ENCODE measurements at places on chromosomes 4 and X. TPM values are rescaled to one million over a fixed set of nuclear protein-coding genes. Genes with fewer than 3 reads are reported as not detected.
A peak's percentile ranks its signal among the peaks of the same experiment; 100 is the strongest.

GRCh38 chr4:76960014-76960413 lies 10.5 kb downstream of the SEPTIN11 start:
- DNase-seq, result no peak

DNA sequence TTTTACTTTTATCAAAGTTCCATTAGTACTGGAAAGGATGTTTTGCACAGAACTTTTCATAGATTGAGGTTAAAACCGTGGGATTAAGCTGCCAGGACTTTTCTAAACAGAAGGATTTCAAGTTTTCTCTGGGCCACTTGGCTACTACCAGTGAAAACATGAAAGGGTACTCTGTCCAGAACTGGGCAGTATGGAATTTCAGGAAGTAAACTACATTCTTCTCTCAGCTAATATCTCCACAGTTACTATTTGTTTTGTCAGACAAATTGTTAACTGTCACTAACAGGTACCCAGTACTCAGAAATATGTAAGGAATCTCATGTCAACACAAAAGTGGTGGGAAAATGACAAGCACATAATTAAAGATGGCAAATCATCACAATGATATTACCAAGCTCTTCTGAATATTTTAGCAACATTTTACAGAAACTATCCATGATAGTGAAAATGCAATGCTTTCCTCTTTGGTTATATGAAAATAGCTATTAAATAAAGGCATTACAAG lies 454.4 kb downstream of the C4orf33 start:
- no peak for DNase-seq

DNA sequence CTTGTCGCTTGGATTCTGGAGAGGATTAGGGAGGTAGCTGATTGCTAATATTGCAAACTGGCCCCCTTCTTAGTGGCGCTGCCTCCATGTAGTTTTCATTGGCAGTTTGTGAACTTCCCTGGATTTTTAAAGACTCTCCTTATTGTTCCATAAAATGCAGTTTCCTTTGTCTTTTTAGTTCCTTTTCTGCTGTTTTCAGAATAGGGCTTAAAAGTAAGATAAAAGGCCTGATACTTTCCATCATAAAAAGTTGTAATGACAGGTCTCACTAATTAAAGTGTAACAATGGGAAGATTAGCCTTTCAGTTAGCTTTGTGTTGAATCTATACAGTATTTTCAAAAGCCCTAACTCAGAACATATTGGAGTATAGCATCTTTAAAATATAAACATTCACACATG lies 21.2 kb downstream of the ZIC3 start:
- no peak for DNase-seq

DNA sequence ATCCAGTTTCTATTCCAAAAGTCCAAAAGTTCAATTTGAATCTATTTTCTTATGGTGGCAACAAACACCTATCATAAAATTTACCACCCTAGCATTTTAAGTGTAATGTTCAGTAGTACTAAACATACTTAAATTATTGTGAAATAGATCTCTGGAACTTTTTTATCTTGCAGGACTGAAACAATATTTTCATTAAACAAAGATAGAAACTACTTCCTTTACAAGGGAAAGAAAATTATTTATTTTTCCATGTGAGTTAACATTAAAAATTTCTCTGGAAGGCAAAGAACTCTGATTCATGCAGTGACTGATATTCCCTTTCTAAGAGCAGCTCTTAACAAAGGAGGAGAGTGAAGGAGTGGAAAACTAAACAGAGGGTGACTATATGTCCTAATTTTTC lies 40.2 kb downstream of the ADH7 start:
- DNase-seq, result peak; percentile 82

DNA sequence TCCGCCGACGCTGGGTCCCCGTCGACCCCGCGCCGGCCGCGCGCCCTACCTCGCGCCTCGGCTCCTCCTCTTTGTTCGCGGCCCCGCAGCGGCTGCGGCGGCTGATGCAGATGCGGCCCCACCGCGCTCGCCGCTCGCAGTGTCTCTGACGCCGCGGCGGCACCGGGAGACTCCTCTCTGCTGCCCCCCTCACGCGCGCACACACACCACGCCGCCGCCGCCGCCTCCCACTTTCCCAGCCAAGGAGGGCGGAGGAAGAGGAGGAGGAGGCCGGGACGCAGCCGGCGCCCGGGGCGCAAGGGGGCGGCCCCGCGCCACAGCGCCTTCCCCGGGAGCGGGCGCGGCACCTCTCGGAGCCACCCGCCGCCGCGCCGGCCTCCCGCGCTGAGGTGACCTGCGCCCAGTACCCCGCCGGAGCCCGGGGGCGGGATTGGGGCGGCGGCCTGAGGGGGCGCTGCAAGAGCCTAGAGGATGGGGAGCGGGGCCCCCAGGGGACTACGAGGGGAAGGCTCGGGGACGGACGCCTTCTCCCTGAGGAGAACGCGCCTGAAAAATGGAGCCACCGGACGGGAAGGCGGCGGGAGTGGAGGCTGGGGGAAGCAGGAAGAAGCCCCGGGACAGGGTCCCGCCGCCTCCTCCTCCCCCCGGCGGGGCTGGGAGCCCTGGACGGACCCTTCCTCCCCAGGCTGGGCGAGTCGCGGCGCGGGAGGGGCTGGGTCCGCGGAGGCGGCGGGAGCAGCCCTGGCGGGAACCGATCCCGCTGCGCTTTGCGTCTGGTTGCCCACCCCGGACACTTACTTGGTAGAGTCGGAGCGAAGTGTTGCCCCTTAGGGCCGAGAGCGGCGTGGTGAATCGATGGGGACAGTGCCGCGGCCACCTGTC lies at the start of gene SH3RF1:
SH3RF1 (minus strand) TSS at position 147 of the 882 bp plus-strand sequence. CDS start 1,744 bp downstream, outside the sequence.
- peak; percentile 80 for DNase-seq

- DNase-seq, result peak; percentile 81
Measured at GRCh38 chr4:10273030-10273429, 156.4 kb upstream of the WDR1 start.

- peak; percentile 41 for DNase-seq
Measured at GRCh38 chr4:2963966-2964471, 648 bp downstream of the GRK4 start.

DNA sequence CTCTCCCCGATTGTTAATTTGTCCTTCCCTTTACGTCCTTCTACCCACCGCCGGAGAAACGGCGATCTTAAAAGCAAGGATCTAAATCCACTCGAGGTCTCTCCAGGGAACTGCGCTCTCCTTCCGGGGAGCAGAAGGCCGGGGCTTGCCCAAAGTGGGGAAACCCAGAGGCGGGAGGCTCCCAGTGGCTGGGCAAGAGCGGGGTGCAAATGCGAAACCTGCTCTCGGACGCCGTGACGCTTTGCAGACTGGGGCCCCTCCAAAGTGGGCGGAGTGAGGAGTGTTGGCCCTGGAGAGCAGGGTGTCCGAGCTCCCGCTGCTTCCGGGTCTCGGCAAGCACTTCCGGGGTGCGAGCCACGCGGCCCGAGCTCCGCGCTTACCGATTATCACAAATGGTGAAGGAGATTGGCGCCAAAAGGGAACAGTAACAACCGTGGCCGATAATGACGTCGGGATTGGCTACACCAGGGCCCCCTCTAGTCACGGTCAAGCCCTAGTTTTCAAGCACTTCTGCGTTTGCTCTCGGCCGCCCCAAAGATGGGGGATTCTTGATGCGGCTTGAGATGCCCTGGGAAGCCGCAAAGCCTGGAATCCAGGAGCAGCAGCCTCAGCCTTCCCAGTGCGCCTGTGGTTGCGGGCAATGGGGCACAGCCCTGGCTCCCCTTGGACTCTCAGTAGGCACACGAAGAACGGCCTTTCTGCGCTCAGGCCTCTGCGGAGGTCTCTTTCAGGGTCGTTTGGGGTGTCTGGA lies 29.0 kb downstream of the HAND2 start:
- DNase-seq, result no peak

GRCh38 chr4:15755321-15756155 lies 22.6 kb upstream of the CD38 start:
- DNase-seq, result peak; percentile 53

GRCh38 chr4:95363559-95363925 lies 185.2 kb downstream of the UNC5C start:
- DNase-seq, result no peak

GRCh38 chr4:17134565-17134964 lies 236.1 kb upstream of the LDB2 start:
- peak; percentile 17 for DNase-seq

DNA sequence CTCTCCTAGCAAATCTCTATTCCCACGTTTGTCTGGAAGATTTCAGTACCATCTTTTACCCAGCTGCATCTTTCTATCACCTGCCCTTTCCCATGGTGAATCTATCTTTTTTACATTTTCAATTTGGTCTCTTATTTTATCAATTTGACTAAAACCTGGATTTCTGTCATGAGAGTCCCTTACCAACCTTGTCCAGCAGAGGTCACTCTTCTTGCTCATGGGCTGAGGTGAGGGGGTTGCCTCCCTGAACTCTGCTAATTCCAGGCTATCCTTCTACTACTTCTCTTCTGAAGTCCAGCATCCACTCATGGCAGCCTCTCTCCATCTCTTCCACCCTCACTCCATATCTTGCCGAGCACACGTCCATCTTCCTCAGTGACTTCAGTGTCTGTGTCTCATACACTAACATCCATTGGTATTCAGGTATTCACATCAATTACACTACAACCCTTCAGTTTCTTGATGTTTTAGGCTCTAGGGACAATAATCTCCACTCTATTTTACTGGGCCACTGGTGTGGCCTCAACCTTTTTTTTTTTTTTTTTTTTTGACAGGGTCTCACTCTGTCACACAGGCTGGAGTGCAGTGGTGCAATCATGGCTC lies 17.8 kb upstream of the ZNF827 start:
- DNase-seq, result peak; percentile 43

DNA sequence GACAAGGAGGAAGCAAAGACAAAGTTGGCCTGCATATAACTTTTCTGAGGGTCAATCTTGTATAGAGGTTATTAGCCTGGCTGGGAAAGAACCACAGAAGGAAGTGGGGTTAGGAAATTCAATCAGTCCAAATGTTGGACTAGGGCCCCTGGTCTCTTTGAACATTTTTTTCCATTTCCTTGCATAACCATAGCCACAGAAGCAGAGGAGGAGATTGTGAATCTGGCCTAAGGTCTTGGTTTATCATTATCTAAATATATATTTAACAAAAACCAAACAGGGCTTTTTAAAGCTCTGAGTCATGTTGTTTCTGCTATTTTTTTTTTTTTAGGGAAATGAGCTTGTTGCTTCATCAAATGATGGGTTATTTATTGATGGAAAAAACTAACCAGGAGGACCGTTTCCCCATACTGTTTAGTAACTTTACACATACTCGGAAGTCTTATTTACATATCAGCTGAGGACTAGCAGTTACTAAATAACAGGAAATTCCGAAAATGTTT lies 97.7 kb upstream of the ACSL4 start:
- DNase-seq, result peak; percentile 77

- no peak for DNase-seq
Measured at GRCh38 chrX:44480591-44480990, 62.1 kb downstream of the FUNDC1 start.

DNA sequence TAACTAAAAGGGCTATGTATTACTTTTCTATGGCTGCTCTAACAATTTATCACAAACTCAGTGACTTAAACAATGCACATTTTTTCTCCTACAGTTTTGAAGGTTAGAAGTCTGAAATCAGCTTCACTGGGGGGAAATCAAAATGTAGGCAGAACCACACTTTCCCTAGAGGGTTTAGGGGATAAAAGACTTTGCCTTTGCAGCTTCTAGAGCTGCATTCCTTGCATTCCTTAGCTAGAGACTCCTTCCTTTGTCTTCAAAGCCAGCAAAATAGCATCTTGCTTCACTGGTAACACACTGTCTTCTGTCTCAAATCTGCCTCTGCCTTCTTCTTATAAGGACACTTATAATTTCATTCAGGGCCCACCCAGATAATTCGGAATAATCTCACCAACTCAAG lies 152.4 kb upstream of the SPIN4 start:
- DNase-seq, result peak; percentile 55

GRCh38 chr4:100414016-100414790 lies 103.6 kb downstream of the EMCN start:
- peak; percentile 65 for DNase-seq

DNA sequence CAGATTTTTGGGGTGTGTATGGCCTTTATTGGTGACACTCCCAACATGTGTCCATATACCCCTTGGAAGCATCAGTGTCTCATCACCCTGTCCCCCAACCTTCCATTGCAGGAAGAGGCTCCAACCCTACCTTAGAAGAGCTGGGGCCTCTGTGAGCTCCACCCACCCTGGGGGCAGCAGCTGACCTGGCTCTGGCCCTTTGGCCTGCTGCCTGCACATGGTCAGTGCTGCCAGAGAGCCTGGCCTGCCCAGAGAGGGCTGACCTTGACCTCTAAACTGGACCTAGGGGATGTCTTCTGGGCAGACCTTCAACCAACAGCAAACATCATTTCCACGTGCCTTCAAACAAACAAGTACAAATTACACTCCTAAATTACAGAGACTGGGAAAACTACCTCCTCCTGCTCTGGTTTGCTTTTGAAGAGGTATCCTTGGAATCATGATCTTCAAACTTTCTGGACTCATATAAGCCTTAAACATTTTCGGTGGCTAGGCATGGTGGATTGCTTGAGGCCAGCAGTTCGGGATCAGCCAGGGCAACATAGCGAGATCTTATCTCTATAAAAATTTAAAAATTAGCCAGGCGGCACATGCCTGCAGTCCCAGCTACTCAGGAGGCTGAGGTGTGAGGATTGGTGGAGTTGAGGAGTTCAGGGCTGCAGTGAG lies 27.3 kb upstream of the KIAA0232 start:
- no peak for DNase-seq

- DNase-seq, result no peak
Measured at GRCh38 chrX:132831336-132831973, 127.0 kb downstream of the HS6ST2 start.

- no peak for DNase-seq
Measured at GRCh38 chrX:110684653-110685052, 111.0 kb downstream of the CHRDL1 start.

DNA sequence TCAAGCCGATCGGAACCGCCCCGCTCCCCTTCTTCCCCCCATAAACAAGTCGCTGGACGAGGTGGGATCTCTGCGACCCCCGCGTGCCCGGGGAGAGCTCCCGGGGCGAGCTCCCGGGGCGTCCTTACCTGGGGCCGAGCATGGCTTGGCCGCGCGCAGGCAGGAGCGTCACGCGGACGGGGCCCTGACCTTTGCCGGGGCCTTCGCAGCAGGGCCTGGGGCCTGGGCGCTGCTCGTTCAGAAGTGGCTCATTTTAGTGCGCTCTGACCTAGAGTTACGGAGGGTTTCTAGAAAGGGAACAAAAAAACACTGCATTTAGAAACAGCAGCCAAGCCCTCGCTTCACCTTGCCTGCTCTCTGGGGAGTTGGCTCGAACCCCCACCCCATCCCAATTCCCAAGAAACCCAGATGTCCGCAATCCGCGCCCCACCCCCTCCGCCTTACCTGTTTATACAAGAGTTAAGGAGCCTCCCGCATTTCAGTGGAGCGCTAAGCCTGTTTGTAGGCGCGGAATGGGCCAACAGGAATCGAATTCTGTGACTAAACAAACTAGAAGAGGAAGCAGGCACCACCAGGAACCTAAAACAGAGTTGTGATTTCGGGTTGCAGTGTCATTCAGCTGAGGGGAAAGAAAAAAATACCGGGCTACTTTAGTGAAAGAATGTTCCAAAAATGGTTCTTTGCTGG lies 814 bp upstream of the RBM47 start:
- DNase-seq, result no peak

- no peak for DNase-seq
Measured at GRCh38 chr4:47715716-47716416, 122.0 kb downstream of the CORIN start.

Gene ZNF595
- 11.0 TPM for total RNA-seq

Gene SYNPO2
- total RNA-seq, result 3.4 TPM

Gene GPR82
- not detected for total RNA-seq

Gene MAGEB6
- not detected for total RNA-seq

Gene NOCT
- total RNA-seq, result 8.3 TPM

Gene IL13RA2
- total RNA-seq, result 213 TPM

Gene BTC
- not detected for total RNA-seq

Gene EGF
- 0.09 TPM for total RNA-seq

Gene NUDT11
- 11.8 TPM for total RNA-seq
